Fibroblast of skin of scalp (primary cell): ENCODE measurements at places on chromosomes 12 and 14.

DNA sequence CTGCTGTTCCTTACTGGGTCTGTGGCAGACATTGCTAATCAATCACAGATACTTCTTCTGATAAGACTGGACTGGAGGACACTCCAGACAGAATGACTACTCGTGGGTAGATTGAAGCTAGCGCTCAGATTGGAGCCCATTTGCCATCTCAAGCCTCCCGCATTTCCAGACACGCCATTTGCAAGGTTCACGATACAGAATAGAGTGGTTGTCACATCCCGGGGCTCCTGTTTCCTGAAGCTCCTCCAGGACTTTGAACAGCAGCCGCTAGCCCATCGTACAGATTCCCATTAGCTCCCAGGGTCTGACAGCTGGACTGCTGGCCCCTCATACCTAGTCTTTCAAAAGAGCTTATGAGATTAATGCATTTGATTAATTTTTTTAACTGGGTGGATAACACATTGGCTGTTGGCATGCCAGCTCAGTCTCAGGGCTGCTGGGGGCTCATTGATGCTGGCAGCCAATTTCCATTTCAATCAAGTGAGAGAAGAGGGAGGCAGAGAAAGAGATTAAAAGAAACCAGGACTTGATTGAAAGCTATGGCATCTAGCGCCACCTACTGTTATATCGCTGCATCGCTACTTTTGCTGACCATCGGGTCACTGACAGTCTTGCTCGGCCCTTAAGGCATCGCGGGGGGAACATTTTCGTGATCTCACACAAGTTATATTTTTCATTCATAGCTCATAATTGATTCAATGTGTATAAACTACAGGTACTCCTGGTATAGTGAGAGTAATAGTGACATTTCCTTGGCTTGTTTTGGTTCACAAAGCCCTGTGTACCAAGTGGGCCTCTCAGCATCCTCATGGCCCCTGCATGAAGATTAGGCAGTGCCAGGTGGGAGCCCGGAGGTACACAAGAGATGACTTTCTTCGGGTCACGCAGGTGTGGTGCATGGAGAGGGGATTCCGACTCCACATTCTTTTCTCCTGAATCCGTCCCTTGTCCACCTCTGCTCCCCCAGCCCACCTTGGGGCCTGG, 78.6 kb downstream of the CCDC60 start:
- DNase-seq = peak; percentile 42

GRCh38 chr14:87079416-87079815, 913.6 kb downstream of the GALC start:
- no peak for DNase-seq

GRCh38 chr14:68479247-68479646, 313.6 kb downstream of the ZFP36L1 start:
- no peak for DNase-seq

DNA sequence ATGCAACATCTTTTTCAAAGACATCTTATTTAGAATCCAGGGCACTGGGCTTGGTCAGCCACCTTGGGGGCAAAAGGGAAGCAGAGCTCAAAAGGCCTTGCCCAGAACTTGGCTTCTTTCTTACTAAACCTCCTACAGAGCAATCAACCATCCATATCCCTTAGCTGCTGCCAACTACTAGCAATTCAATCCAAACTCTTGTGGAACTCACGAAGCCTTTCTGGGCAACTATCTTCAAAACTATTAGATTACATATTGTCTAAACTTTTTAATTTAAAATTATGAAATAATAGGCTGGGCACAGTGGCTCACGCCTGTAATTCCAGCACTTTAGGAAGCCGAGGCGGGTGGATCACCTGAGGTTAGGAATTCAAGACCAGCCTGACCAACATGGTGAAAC, 95.5 kb downstream of the PAWR start:
- no peak for DNase-seq

DNA sequence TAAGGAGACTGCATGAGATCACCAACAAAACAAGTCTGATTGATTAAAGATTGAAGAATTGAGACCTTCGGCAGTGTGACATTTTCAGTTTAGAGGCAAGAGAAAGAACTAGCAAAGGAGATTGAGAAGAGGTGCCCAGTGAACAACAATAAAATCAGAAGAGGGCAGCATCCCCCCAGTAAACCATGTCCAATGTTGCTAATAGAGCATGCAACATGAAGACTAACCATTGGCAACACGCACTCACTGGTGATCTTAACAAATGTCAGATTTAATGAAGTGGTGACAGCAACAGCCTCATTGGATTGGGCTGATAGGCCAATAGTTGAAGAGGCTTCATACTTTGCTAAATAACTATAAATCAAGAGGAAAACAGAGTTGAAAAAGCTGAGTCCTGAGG, 20.7 kb upstream of the TAS2R14 start:
- DNase-seq = no peak

DNA sequence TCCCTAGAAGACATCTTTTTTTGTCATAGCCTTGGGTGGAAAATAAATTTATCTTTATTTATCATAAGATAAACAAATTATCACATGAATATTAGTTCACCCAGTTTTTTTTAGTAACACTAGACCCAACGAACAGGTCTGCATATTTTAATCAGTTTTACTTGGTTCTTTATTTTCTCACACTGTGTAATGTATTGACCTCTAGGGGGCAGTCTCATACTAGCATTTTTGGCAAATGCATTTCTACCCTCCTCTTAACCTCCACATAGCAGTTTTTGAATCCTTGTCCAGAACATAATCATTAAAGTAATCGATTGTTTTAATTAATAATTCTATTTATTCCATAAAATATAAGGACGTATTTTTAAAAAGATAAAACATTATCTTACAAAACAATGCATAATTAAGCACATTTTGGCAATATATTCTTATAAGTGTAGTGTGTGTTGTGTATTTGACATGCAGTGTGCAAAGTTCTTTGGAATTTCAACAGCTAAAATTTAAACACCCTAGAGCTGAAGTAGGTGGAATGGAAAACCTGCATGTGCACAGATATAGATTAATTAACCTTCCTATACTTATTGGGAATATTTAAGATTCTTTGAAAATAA, 31.6 kb upstream of the PTPRQ start:
- peak; percentile 69 for DNase-seq

DNA sequence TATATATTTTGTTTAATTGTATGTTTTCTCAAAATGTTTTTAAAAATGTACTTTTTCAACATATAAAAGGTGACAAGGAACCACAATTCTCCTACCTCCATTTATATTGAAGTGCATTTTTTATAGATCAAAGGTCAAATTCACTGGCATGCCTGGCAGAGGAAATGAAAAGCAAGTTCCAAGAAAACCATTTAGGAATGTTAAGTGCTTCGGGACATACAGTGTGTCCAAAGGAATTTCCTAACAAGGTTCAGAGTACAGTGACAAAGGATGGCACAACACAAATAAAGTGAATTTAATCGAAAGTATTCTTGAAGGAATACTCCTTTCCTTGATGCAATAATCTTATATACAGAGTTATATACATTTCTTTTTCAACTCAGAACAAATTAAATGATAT, 242.3 kb downstream of the CCER1 start:
- peak; percentile 27 for DNase-seq

DNA sequence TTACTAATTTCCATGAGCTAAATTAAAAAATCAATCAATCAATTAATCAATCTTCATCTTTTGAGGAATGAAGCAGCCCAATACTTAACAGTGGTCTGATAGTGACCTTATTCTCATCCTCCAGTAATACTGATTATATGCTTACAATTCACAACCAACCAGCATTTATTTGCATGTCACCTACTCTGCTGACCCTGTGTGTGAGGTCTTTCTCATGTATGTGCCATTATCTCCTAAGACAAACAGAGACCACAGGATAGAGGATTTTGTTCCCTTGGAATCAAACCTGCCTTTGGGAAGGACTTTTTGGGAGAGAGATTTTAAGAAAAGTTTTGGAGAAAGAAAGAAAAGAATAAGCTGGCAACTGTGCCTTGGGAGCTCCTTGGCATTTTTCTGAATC, 197.2 kb downstream of the NRXN3 start:
- no peak for DNase-seq

- no peak for DNase-seq
Observed at GRCh38 chr12:31797230-31797872, 68.5 kb upstream of the AMN1 start.

- DNase-seq = no peak
Observed at GRCh38 chr12:10635306-10635705, 21.9 kb upstream of the MAGOHB start.

DNA sequence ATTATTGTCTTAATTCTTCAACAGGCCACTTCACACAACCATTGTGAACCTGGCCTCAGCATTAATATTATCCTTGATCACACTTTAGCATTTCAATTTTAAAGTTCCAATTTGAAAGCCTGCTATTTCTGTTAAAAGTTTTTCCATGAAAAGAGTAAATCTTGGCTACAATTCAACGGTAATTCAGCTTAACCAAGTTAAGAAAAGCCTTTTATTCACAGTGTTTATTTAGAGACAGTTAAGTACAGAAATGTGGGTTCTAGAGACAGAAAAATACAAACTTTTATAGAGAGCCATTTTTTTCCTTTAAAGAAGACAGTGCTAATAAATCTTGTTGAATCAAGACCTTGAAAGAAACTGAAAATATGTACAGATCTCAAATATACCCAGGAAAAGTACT, 103.9 kb downstream of the NPAS3 start:
- no peak for DNase-seq

DNA sequence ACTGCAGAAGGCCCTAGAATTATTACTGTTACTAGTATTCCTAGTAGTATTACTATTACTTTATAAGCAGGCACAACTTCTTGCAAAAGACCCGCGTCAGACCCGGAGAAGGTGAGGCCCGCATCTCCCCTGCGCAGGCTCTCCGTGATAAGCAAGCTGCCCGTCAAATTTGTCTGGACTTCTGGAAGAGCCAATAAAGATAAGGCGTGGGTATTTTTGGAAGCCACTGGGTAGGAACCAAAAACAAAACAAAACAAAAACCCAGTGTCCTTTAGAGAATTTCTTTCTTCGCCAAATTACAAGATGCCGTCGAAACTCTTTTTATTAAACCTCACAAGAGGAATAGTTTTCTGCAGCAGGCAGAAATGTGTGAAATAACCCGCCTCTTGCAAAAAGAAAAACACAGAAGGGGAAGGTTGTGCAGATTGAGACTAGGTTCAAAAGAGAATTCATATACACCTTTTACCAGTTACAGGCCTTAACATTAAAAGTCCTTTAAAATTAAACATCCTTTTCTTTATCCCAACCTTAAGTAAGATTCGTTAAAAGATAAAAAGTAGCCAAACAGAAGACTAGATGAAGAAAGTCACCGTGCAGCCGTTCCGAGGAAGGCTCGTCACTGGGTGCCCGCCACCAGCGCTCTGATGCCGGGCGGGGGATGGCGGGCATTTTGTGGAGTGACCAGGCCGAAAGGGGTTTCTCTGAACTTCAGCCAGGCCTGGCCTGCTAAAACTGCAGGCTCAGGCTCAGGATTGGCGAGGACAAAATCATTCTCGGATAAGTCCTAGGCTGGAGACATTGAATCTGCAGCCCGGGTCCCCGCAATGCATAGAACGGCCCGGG, 1.6 kb downstream of the TBX5 start:
- no peak for DNase-seq

GRCh38 chr12:94621662-94622359, 28.5 kb downstream of the TMCC3 start:
- no peak for DNase-seq

DNA sequence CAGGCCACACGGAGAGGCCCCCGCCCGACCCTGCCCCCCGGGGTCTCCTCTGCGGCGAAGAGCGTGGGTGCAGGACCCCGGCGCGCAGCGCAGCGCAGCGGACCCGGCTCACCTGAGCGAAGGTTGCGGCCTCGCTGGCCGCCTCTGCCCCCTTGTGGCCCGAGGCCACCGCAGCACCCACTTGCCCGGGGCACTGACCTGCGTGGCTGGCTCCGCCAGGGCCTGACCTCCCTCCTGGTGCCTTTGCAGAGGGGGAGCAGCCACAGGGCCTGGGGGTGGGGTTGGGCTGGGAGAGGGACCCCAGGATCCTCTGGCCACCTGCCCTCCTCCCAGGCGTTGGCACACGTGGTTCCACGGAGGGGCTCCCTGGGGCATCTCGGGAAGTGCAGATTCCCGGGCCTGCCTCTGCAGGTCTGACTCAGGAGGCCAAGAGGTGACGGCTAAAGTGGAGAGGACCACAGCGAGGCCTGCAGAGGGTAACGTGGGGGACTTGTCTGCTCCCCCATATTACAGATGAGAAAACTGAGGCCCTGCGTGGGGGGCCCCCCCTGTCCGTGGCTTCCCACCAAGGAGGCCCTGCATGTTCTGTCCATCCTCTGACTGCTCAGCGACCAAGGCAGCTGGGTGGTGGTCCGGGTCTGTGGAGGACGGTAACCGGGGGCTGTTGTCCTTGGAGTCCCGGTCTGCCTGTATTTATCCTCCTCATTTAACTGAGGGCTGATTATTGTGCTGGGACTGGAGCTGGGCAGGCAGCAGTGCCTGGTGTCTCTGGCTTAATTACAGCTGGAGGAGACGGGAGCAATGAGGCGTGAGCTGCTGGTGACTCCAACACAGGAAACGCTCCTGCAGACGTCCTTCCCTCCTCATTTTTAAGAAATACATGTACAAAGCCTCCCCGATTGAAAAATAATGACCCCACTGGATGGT, 67.9 kb upstream of the BEGAIN start:
- no peak for DNase-seq

GRCh38 chr14:54919330-54919729, 16.7 kb upstream of the GCH1 start:
- no peak for DNase-seq

DNA sequence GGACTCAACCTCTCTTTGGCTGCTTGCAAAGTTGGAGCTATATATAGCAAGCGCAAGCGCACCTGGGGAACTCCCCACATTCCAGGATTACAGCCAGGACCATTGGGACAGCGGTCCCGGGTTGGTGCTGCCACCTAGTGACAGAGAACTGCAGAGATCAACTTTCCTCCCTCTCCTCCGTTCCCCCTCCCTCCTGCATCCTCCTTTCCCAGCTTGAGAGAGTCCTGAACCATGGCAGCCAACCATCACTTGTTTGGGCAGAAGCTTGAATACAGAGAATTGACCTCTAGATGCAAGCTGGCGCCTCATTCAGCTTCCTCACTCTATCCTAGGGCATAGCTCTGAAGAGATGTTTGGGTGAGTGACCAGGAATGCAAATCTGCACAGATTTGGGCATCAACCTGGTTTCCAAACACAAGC, 17.4 kb upstream of the FLVCR2 start:
- DNase-seq = peak; percentile 50
